Activated CD4-positive, alpha-beta T cell treated with anti-CD3 and anti-CD28 coated beads for 36 hours (primary cell): ENCODE measurements at places on chromosomes 4 and X. TPM values are rescaled to one million over a fixed set of nuclear protein-coding genes. Genes with fewer than 3 reads are reported as not detected.

The RHOXF1 gene
- not detected for total RNA-seq

The NRK gene
- total RNA-seq: not detected

The MND1 gene
- total RNA-seq: 34.1 TPM

The DCHS2 gene
- total RNA-seq: 0.14 TPM

The AFM gene
- total RNA-seq: not detected

The PPBP gene
- total RNA-seq: not detected

The RNF212 gene
- 2.4 TPM for total RNA-seq

The TRAPPC11 gene
- total RNA-seq: 37.9 TPM

The GPR50 gene
- not detected for total RNA-seq

The GLRA2 gene
- not detected for total RNA-seq

The CXCL6 gene
- not detected for total RNA-seq

GRCh38 chr4:1975391-1975801 lies 33.4 kb downstream of the NELFA start:
- no peaks in the 10 kb centered on the region for H3K27me3 ChIP-seq
- H3K4me1 ChIP-seq: no peaks in the 10 kb centered on the region
- H3K4me3 ChIP-seq: no peak overlapping the region
- H3K36me3 ChIP-seq: peaks cover 64% of the 10 kb centered on the region
- DNase-seq: no peak
- H3K27ac ChIP-seq: no peak overlapping the region

GRCh38 chr4:177023951-177024350 lies 231.2 kb upstream of the VEGFC start:
- no peaks in the 10 kb centered on the region for H3K36me3 ChIP-seq
- H3K4me1 ChIP-seq: no peaks in the 10 kb centered on the region
- no peak overlapping the region for H3K27ac ChIP-seq
- no peaks in the 10 kb centered on the region for H3K27me3 ChIP-seq

- H3K27ac ChIP-seq: no peak overlapping the region
- H3K4me3 ChIP-seq: no peak overlapping the region
- H3K4me1 ChIP-seq: peaks cover 3% of the 10 kb centered on the region
- no peaks in the 10 kb centered on the region for H3K27me3 ChIP-seq
Measured at GRCh38 chrX:118637997-118638396, 89.4 kb upstream of the IL13RA1 start.

DNA sequence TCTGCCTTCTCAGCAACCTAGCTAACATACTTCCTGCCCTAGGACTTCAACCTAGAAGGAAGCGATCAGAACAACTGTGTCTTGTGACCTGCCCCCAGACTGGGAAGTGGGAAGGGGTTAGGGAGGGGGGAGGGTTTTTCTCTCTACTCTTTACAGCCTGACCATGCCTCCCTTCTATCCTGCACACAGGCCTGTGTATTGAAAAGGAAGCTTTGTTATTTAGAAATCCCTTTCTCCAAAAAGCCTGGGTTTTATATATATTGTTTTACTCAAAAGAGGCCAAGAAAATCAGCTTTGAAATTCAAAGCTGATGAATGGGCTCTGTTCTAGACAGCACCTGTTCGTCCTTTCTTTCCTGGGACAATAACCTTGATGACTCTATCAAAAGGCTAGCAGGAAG lies 35.2 kb upstream of the SMS start:
- H3K4me1 ChIP-seq: no peaks in the 10 kb centered on the region
- H3K36me3 ChIP-seq: no peaks in the 10 kb centered on the region
- H3K27me3 ChIP-seq: no peaks in the 10 kb centered on the region
- H3K4me3 ChIP-seq: no peak overlapping the region

- H3K4me1 ChIP-seq: no peaks in the 10 kb centered on the region
- no peaks in the 10 kb centered on the region for H3K36me3 ChIP-seq
- no peak overlapping the region for H3K4me3 ChIP-seq
- peaks cover 1% of the 10 kb centered on the region for H3K27me3 ChIP-seq
- H3K27ac ChIP-seq: no peak overlapping the region
Measured at GRCh38 chr4:6111354-6111960, 88.9 kb downstream of the JAKMIP1 start.

DNA sequence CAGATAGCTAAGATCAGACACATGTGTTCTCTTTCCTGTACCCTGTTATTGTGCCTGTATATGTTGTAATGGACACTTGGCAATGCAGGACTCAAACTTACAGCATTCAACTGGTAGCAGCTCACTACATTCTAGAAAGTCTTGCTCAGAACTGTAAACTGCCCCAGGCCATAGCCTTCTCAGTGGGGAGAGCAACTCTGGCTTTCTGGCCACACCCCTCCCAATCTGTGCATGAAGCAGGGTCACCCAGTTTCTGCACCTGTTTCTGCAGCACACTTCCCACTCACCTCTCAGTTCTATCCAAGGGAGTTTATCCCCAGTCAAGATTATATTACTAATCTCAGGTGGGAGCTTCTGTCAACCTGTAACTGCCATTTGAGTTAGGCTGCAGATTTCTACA lies 38.9 kb upstream of the TBX22 start:
- H3K27me3 ChIP-seq: no peaks in the 10 kb centered on the region
- H3K36me3 ChIP-seq: no peaks in the 10 kb centered on the region
- H3K4me3 ChIP-seq: no peak overlapping the region
- no peak for DNase-seq

DNA sequence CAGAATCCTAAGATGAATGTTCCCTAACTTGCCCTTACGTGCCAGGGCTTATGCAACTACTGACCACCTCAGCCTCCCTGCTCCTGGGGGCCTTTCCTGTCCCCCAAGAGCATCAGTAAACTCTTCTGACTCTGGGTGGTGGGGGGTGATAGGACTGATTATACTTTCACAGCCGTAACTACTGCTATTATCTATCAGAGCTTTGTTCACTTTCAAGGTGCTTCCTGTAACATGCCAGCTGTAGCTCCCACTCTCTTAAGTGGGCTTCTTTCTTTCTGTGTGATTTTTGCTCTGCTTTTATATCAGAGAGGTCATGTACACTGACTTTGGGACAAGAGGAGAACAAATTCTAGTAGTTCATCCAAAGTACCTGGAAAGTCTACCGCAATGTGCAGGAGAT lies 25.3 kb downstream of the SPINK2 start:
- H3K27me3 ChIP-seq: no peaks in the 10 kb centered on the region
- H3K36me3 ChIP-seq: no peaks in the 10 kb centered on the region
- no peak overlapping the region for H3K4me3 ChIP-seq
- no peak overlapping the region for H3K27ac ChIP-seq

DNA sequence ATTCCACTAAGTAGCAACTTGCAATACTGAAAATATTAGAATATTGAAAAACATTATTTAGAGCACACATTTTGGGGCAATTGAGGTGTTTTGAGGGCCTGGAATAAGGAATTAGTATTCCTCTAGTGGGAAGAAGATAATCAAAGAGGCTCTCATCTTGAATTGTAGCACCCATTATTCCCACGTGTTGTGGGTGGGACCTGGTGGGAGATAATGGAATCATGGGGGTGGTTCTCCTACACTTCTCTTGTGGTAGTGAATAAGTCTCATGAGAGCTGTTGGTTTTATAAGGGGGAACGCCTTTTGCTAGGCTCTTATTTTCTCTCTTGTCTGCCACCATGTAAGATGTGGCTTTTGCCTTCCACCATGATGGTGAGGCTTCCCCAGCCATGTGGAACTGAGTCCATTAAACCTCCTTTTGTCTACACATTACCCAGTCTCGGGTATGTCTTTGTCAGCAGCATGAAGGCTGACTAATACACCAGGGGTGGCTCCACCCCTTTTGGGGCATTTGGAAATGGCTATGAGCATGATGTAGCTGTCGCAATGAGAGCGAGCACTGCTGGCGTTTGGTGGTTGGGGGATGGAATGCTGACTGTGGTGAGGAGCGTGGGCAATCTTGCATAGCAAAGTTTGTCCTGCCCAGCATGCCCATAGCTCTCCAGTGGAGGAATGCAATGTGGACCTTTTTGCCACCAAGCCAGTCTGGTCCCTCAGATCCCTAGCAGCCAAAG lies 308.2 kb downstream of the FRMPD4 start:
- H3K4me1 ChIP-seq: no peaks in the 10 kb centered on the region
- H3K4me3 ChIP-seq: no peak overlapping the region
- DNase-seq: no peak
- no peak overlapping the region for H3K27ac ChIP-seq
- H3K36me3 ChIP-seq: no peaks in the 10 kb centered on the region
- no peaks in the 10 kb centered on the region for H3K27me3 ChIP-seq

DNA sequence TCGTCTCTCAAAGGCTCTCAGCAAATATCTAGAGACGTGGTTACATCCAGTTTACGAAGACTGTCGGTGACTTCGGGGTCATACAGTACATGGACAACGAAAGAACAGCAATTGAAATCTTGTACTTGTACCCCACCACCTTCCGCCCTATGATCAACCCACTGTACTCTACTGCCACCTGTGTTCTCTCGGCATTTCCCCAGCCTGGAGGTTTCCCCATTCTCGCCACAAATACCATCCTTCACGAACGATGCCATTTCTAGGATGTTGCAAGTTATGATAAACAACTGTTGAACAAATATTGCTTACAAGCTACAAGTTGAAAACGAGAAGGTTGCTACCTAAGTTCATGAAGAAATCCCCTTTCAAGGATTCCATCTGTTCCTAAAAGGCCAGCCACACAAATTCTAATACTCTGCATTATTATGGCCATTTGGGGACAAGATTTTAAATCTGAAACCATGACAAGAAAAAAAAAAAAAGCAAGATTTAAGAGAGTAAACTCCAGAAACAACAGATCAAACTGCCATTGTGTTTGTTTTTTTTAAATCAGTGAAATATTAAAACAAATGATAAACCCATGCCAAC lies 1.6 kb downstream of the APBB2 start:
- no peak overlapping the region for H3K4me3 ChIP-seq
- peaks cover 27% of the 10 kb centered on the region for H3K4me1 ChIP-seq
- H3K27me3 ChIP-seq: peaks cover 64% of the 10 kb centered on the region
- no peaks in the 10 kb centered on the region for H3K36me3 ChIP-seq
- H3K27ac ChIP-seq: no peak overlapping the region

DNA sequence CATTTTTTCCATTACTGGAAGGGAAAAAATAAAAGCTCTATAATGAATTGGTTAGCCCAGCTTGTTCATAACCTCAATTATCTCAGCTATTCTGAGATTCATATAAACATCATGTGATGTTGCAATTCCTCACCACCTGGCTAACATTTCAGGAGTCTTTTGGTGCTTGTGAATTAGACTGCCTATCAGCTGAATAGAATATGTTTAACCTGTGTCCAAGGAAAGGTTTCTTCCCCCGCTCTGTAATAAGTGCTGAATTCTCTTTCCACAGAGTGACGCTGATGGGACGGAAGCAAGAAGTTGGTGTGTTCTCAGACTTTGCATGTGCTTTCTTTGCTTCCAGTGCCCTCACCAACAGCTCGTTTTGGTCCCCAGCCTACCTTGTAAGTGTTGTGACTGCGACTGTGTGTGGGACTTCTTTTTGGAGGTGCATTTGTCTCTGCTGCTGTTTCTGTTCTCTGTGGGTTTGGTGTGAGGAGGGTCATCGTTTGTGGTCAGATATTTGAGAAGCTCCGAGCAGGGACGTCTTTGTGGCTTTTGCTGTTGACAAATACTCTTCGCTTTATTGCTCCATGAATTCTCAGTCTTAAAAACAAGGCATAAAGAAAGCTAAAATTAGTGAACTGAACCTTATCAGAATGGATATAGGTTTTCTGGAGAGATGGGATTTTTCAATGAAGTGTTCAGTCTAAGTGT lies 61.7 kb downstream of the PPARGC1A start:
- H3K4me3 ChIP-seq: no peak overlapping the region
- H3K36me3 ChIP-seq: no peaks in the 10 kb centered on the region
- no peak overlapping the region for H3K27ac ChIP-seq
- H3K4me1 ChIP-seq: no peaks in the 10 kb centered on the region

DNA sequence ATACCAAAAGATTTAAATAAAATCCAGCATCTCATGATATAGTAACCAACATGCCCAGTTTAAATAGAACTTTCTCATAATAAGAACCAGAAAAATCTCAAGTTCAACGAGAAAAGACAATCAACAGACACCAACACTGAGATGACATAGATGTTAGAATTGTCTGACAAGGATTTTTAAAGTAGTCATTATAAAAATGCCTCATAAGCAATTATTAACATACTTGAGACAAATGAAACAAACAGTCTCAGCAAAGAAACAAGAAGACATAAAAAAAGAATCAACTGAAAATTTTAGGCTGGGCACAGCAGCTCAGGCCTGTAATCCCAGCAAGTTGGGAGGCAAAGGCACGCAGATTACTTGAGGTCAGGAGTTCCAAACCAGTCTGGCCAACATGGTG lies 118.1 kb downstream of the FGF16 start:
- no peaks in the 10 kb centered on the region for H3K27me3 ChIP-seq
- H3K4me1 ChIP-seq: peaks cover 4% of the 10 kb centered on the region
- no peak overlapping the region for H3K4me3 ChIP-seq
- peaks cover 32% of the 10 kb centered on the region for H3K36me3 ChIP-seq
- DNase-seq: no peak

- no peaks in the 10 kb centered on the region for H3K36me3 ChIP-seq
- no peak overlapping the region for H3K27ac ChIP-seq
- no peaks in the 10 kb centered on the region for H3K4me1 ChIP-seq
- H3K27me3 ChIP-seq: peaks cover 10% of the 10 kb centered on the region
- H3K4me3 ChIP-seq: no peak overlapping the region
Measured at GRCh38 chr4:107808572-107808971, 16.2 kb upstream of the SGMS2 start.
